Urothelium cell line (cell line): ENCODE measurements at places on chromosomes 3 and 15.

- no peak for DNase-seq
Measured at GRCh38 chr3:117788506-117788905, 1078.9 kb downstream of the TUSC7 start.

- no peak for DNase-seq
Measured at GRCh38 chr3:41106691-41107090, 92.6 kb upstream of the CTNNB1 start.

- DNase-seq, result no peak
Measured at GRCh38 chr15:58442122-58442521, 10.3 kb downstream of the LIPC start.

GRCh38 chr3:186823386-186823785, 17.1 kb upstream of the RFC4 start:
- no peak for DNase-seq

DNA sequence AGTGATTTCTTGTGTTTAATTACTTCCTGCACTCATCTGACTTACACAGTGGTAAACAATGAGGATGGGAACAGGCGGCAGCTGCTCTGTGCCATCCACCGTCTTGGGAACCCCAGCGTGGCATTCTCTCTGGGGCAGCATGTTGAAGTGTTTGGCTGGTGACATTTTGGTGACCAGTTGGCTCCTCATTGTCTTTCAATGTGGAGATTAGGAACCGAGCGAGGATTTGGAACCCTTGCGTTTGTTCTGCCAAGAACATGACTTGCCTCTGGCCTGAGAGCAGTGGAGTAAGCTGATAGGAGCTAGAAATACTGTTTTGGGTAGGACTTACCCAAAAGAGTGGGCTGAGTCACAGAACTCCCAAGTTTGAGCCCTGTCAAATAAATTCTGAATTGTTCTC, 88.8 kb downstream of the IGF1R start:
- DNase-seq, result no peak

- DNase-seq, result no peak
Measured at GRCh38 chr3:108804437-108804836, 18.1 kb upstream of the TRAT1 start.

GRCh38 chr3:32419742-32420125, 28.1 kb downstream of the CMTM7 start:
- no peak for DNase-seq

DNA sequence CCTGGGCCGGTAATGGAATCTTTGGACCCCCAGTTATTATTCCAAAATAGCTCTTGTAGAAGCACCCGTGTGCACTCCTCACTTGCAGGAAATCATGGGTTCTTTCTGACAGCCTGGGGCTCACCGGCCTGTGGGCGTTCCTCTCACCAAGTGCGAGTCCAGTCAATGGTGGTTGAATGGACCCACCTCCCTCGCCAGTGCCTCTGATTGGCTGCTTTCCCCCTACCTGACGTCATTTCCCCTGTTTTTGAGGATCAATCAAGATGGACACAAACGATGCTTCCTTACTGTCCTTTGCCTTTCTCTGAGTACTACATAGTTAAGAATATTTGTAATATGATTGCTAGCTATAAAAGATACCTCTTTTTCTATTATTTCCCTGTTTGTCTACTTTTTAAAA, 18.1 kb downstream of the MOBP start:
- DNase-seq, result no peak

- peak; percentile 75 for DNase-seq
Measured at GRCh38 chr15:59221511-59222505, 15.2 kb downstream of the LDHAL6B start.

DNA sequence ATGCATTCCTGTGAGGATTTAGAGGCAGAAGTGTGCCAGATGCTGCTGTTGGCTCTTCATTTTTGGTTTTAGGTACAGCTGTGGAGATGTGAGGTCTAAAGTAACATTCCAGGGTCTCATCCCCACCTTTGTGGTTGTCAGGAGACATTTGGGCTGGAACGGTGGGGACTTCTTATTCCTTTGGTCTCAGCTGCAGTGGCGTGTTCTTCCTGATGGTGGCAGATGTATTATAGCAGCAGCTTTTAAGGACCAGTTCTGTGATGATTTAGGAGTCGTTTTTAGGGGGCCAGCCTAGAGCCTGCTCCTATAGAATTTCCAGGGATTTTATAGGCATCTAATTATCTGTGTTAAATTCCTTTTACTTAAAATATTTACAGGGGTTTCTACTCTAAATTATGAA, 221.0 kb upstream of the EOMES start:
- peak; percentile 17 for DNase-seq

- DNase-seq, result peak; percentile 64
Measured at GRCh38 chr3:48503401-48504050, 448 bp downstream of the SHISA5 start.

DNA sequence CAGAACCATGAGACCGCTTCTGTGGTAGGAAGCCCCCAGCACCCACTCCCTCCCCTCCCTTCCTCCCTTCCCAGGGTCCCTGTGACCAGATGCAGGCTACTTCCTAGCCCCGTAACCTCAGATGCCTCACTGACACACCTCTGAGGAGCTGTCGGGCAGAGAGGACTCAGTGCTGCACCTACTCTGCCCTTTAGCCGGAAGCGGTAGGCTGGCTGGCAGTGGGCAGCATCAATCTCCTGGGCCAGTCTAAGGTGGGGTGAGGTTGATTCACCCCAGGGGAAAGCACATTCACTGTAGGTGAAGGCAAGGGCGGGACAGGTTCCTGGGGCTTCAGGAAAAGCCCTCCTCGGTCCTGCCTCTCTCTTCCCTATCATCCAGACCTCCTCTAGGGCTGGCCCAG, 19.1 kb downstream of the CSRNP1 start:
- no peak for DNase-seq

DNA sequence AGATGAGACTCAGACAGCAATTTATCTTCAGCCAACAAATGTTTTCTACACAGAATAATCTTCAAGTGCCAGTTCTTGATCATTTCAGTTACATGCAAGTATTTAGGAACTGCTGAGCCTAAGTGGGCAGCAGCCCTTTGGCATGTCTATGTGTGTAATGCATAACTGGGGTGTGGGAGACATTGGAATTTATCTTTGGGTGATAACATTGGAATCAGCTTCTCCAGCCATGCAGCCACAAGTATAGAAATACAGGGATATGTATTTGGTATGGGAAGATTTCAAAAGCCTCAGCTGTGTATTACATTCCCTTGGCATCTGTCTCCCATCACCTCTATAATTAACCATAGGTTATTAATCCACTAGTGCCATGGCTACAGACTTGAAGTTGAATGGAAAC, 63.4 kb upstream of the FOXP1 start:
- DNase-seq, result no peak

DNA sequence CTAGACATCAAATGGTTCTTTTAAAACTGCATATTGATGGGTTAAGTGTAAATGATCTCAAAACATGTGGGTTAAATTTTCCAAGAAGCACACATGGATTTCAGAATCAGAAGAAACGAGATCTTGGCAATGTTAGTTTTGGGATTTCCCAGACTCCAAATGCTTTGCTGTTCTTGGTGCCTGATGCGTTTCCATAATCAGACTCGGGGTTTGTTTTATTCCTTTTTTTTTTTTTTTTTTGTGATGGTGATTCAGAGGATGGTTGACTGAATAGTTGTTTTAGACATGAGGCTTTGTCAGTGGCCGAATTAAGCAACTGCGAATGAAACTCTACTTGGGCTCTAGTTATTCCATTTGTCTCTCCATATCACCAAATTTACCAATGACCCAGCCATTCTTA, 52.2 kb upstream of the FAM98B start:
- DNase-seq, result no peak

DNA sequence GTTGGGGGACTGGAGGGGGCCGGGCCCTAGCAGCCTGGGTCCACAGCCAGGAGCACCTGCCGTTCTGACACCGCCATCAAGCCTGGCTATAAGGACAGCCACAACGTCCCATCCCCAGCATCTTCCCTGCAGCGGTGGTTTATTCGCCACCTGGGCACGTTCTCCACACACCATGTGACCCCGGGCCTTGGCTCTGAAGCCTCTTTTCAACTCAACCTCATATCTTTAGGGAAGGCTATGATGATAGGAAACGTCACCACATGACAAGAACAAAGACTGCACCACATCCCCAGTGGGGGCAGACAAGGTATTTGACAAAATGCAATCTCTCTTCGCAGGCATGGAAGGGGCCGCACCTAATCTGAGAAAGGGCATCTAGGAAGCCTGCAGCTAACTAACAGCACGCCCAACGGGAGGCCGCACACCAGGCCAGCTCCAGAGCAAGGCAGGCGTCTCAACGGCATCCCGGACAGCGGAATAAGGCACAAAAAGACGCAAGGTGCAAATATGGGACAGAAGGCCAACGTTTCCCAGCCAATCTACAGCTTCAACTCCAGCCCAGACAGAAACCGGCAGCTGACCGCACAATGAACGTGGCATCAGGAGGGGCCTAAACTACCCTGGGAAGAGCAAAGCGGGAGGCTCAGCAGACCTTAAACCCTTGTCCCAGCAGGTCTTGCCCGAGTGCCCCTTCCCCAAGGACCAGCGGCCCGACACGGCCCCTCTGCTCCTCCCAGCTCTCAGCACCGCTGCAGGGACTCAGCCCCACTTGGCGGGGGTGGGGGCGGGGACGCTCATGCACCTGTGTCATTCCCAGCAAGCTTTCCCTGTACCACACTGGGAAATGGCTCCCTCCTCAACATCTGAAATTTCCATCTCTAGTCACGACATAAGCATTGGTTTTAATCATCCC, 41.9 kb downstream of the NIPA2 start:
- DNase-seq, result no peak

GRCh38 chr15:90470453-90470852, 59.3 kb upstream of the CRTC3 start:
- DNase-seq, result no peak

- DNase-seq, result peak; percentile 83
Measured at GRCh38 chr3:184740509-184741258, 28.8 kb upstream of the MAGEF1 start.

GRCh38 chr15:41905036-41905793, 11.4 kb upstream of the SPTBN5 start:
- DNase-seq, result no peak

GRCh38 chr3:33134026-33134625, 20.3 kb downstream of the CRTAP start:
- DNase-seq, result no peak

GRCh38 chr3:191804935-191805334, 344.0 kb downstream of the PYDC2 start:
- DNase-seq, result no peak

- no peak for DNase-seq
Measured at GRCh38 chr3:140268103-140268502, 333.1 kb downstream of the CLSTN2 start.

- DNase-seq, result no peak
Measured at GRCh38 chr15:40953713-40954074, 423 bp downstream of the CHAC1 start.

GRCh38 chr3:21477541-21478288, 273.3 kb downstream of the ZNF385D start:
- DNase-seq, result no peak

DNA sequence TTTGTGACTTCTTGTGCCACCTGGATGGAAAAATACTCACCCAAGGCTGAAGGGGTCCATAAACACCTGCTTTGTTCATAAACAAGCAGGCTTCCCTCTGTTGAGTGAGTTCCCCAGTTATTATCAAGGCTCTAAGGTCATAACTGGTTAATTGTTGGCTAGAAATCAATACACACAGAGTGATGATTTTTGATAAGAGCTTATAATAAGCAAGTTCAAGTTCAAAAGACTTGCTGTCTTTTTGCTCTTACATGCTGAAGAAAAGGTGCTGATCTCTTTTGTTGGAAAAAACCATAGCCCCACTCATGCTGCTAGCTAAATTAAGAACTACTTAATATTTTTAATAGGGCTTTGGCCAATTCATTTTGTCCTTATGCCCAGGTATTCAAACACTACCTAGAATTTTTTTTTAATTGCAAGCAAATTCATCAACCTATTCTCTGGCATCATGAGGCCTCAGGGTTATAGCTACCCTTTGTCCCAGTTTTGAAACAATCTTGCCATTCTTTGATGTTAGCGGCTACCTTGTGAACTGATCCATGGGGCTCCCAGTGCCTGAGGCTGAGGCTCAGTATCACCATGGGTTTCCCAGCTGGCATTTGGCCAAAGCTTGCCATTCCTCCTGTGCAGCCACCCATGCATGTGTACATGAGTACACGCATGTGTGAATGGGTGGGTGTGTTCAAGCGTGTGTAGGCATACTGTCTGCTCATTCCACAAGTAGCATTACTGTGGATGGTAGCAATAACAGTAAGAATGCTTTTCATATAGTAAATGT, 127.6 kb upstream of the LPP start:
- no peak for DNase-seq

DNA sequence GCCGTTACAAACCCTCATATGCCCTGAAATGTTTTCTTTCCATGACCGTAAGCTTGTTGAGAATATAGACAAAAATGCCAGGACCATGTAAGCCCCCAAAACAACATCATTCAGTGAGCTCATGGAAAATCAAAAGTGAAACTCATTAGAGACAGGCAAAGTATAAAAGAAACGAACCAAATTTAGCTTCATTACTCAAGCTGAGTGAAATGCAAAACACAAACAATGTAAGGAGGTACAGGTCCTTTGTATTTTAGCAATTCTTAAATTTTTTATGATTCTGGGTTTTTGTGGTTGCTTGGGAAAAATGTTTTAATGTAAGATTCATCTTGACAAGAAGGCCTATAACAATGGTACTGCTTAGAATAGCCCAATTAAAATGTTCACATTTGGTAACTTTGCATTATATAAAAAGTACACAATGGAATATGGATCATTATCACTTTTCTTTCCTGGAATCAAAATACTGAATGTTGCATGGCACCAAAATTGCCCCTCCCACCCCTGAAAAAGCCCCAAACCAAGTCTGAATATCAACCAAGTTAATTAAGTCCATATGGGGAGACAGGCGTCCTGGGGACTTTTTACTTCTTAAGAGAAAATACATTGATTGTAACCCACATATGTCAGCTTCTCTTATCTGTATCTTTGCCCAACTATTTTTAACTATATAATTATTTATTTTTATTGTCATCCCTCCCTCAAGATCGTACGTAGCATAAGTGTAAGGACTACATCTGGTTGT, 247.7 kb upstream of the CDIN1 start:
- no peak for DNase-seq

- peak; percentile 81 for DNase-seq
Measured at GRCh38 chr3:50525987-50526386, 22.6 kb upstream of the CACNA2D2 start.

DNA sequence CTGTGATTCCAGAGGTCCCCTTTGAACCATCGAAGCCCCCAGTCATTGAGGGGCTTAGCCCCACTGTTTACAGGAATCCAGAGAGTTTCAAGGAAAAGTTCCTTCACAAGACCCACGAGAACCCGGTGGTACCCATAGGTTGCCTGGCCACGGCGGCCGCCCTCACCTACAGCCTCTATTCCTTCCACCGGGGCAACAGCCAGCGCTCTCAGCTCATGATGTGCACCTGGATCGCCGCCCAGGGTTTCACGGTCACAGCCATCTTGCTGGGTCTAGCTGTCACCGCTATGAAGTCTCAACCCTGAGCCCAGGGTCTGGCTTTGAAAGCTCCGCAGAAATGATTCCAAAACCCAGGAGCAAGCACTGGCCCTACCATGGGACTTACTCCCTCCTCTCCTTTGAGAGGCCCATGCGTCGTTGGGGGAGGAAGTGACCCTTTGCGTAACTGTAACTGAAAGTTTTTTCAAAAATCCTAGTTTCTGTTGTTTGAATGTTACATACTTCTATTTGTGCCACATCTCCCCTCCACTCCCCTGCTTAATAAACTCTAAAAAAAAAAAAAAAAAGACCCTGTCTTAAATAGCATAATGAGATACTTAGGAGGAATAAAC, 85.1 kb upstream of the CSPG5 start:
- DNase-seq, result no peak

- no peak for DNase-seq
Measured at GRCh38 chr3:154316974-154317767, 7.1 kb downstream of the DHX36 start.

- no peak for DNase-seq
Measured at GRCh38 chr15:41017066-41017735, 63.9 kb downstream of the CHAC1 start.

- DNase-seq, result no peak
Measured at GRCh38 chr3:195531683-195532082, 11.4 kb downstream of the PPP1R2 start.
